ENCODE measurements at places on chromosomes 12 and 14.

GRCh38 chr14:70735043-70735442, 74.3 kb downstream of the MAP3K9 start:
- peak; percentile 19 for DNase-seq

- DNase-seq = peak; percentile 33
These were observed 63.5 kb downstream of the SLC38A1 start for GRCh38 chr12:46205294-46205693.

DNA sequence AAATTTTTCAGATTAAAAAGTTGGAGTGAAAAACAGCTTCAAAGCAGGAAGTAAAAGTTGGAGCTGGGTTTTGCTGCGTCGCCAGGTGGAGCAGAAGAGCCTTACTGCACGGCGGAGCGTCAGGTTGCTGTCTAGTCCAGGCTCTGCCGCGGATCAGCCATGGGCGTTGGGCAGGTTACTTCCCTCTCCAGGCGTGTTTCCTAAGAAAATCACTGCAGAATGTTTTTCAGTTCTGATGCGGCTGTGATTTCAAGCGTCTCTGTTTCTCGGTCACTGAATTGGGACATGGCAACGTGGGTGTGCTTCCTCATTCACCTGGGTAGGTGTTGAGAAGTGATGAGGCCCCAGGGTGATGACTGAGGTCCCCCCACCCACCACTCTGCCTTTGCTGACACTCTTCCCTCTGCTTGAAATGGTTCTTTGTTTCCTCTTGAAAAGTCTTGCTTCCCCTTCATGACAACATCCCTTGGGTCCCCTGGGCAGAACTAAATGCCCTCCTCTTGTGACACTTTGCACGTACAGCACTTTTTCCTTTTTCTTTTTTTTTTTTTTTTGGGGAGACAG, 7.6 kb downstream of the EVL start:
- no peak for DNase-seq

GRCh38 chr12:51005671-51006070, 20.5 kb downstream of the SLC11A2 start:
- DNase-seq = no peak

- DNase-seq = no peak
These were observed 5.1 kb downstream of the PPP4R4 start for GRCh38 chr14:94179244-94179643.

DNA sequence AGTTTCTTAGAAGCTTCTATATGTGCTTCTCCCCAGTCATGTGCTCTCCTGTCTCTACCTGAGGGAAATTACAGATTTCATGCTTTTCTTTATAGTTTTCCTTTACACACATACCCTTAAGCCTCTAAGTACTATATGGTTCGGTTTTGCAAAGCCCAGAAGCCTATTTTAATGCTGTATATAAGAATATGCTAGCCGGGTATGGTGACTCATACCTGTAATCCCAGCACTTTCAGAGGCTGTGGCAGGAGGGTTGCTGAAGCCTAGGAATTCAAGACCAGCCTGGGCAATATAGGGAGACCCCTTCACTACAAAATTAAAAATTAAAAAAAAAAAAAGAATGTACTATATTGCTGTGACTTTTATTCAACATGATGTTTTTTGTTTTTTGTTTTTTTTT, 15.4 kb downstream of the DGLUCY start:
- no peak for DNase-seq

GRCh38 chr12:70459786-70460185, 93.7 kb downstream of the KCNMB4 start:
- no peak for DNase-seq

GRCh38 chr14:100871234-100872186, 32.0 kb downstream of the RTL1 start:
- peak; percentile 69 for DNase-seq

GRCh38 chr12:14803830-14804160, 325 bp downstream of the C12orf60 start:
- DNase-seq = no peak

GRCh38 chr12:120705618-120706017, 4.6 kb upstream of the UNC119B start:
- DNase-seq = no peak

GRCh38 chr14:98501836-98502235, 770.2 kb downstream of the BCL11B start:
- no peak for DNase-seq

GRCh38 chr12:8544295-8544694, 3.6 kb upstream of the CLEC4E start:
- DNase-seq = peak; percentile 66

- DNase-seq = peak; percentile 81
These were observed 4.0 kb downstream of the P2RX2 start for GRCh38 chr12:132622437-132623071.

GRCh38 chr14:51504669-51505068, 147.0 kb upstream of the FRMD6 start:
- DNase-seq = no peak

GRCh38 chr14:92680781-92681650, 67.4 kb downstream of the LGMN start:
- peak; percentile 76 for DNase-seq

- no peak for DNase-seq
These were observed 395.8 kb upstream of the TBX3 start for GRCh38 chr12:115079760-115080159.

DNA sequence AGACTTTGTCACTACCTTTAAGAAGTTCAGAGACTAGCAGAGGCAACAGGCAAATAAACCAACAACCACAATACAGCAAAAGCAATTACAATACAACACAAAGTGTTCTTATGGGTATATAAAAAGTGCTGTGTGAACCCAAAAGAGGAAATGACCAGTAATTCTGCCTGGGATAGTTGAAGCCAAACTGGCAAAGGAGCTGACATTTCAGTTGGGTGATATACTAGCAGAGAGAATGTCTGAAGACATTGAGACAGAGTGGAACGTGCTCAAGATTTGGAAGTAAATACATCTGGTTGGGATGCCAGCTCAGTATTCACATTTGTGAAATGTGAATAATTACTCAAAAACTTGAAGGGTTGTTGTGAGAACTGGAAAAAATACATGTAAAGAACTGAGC, 80.6 kb upstream of the GTF2A1 start:
- DNase-seq = no peak

DNA sequence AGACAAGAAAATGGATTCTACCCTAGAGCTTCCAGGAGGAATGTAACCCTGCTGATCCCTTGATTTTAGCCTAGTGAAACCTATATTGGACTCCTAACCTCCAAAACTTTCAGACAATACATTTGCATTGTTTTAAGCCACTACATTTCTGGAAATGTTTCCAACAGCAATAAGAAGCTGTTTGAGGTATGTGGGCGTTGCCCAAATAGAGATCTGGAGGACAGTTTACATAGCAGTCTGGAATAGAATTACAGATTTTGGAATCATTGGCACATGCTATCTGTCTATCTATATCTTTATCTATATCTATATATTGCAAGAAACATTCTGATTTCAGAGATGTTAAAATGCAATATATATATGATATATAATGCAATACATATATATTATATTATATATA, 42.4 kb upstream of the EGLN3 start:
- DNase-seq = no peak

DNA sequence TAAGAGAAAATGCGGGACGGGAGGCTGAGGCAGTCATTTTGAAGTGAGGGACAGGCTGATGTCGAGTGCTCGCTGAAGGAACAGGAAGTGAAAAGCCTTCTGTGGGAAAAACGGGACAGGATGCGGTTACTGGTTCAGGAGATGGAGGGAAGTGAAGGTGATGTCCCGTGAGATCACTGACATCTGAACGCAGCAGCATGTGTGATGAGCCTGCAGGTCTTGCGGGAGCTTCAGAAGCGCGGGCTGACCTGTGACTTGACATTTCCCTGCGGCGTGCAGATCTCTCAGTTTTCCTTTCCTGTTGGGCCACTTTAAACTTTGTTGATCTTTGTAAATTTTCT, 77.8 kb downstream of the DDX51 start:
- DNase-seq = no peak

GRCh38 chr12:26298785-26299621, 103.6 kb downstream of the SSPN start:
- DNase-seq = peak; percentile 93

DNA sequence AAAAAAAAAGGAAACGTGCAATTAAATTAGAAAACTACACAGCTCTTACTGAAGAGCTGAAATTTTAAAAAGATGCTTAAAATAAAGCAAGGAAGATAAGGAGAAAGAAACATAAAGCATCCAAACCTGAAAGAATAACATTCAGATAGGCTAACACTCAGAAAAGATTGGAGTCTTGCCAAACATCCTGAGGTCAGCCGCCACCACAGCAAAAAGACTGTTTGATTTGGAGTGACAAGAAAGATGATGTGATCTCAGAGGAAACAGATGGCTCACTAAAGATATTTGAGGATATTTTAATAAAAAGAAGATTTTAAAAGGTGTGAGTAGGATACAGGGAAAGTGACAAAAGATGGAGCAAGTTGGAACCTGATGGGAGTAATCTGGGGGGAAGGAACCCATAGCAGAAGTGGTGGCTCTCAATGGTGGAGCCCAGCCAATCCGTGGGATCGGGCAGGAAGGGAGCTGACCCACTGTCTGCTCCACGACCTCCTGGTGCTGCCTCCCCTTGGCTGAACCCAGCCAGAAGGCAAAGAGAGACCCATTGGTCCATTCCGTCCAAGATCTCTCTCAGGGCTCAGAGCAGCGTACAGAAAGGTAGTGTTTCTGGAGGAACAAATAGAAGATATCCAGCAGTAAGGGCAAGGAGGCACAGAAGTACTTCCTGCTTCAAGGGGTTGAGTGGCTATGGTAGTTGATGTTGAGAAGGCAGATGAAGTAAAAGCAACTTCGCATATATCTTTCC, 469.6 kb downstream of the RGS6 start:
- no peak for DNase-seq

- DNase-seq = peak; percentile 75
These were observed 2.4 kb upstream of the KRT7 start for GRCh38 chr12:52230364-52231281.

GRCh38 chr12:14059548-14059947, 78.1 kb upstream of the GRIN2B start:
- no peak for DNase-seq

DNA sequence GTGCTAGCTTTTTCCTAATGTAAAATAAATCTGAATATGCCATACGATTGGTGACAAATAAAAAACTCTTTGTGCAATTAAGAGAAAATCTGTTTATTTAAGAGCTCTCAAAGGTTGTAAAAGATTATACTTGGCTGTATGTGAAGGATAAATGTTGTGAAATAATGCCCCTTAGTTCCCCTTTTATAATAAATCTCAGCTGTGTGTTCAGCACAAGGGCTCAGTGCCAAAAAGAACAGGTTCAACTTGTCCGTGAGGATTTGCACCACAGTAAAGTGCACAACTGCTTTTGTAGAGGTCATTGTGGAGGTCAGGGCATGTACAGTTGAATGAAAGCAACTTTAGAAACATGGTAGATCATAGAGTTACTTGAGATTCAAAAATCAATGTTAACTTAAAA, 118.6 kb downstream of the TRMT5 start:
- DNase-seq = peak; percentile 43

DNA sequence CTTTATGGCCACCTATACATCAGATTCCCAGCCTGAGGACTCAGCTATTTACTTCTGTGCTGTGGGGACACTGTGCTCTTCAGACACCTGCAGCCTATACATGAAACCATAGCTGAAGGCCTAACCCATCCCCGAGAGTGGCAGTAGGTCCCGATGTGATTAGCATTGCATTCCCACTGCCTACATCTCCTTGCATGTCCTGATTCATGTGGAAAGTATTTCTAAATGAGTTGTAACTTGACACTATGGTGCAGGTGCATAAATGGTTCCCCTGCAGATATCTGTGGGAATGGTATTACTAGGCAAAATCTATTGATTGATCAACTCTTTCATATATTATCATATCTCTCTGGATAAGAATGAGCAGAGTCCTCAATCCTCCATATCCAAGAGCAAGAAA, 433.5 kb downstream of the DAD1 start:
- DNase-seq = no peak

GRCh38 chr12:79206871-79207270, 342.3 kb downstream of the SYT1 start:
- no peak for DNase-seq

GRCh38 chr12:111270239-111270638, 98.7 kb downstream of the PHETA1 start:
- DNase-seq = no peak

- peak; percentile 78 for DNase-seq
These were observed 74.9 kb downstream of the TBK1 start for GRCh38 chr12:64526859-64527258.

DNA sequence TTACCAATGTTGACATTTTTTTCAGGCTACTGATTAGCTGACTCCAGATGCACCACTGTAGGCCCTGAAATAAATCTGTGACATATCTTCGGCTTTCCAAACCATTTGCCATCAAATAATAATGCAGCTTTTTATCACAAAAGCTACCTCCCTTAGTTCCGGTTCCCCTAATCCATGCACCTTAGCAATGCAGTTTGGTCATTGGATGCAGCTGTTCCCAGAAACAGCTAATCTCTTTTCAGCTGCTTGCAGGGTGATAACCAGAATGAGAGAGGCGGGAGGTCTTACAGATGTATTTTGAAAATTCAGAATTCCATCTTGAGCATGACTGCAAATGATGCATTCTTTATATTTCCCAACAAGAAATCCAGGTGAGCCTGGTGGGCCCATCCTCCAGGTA, 646.2 kb downstream of the SOX5 start:
- no peak for DNase-seq

GRCh38 chr14:69561893-69562292, 12.8 kb downstream of the CCDC177 start:
- DNase-seq = no peak

- no peak for DNase-seq
These were observed 149.4 kb downstream of the SLC38A4 start for GRCh38 chr12:46676396-46676795.

DNA sequence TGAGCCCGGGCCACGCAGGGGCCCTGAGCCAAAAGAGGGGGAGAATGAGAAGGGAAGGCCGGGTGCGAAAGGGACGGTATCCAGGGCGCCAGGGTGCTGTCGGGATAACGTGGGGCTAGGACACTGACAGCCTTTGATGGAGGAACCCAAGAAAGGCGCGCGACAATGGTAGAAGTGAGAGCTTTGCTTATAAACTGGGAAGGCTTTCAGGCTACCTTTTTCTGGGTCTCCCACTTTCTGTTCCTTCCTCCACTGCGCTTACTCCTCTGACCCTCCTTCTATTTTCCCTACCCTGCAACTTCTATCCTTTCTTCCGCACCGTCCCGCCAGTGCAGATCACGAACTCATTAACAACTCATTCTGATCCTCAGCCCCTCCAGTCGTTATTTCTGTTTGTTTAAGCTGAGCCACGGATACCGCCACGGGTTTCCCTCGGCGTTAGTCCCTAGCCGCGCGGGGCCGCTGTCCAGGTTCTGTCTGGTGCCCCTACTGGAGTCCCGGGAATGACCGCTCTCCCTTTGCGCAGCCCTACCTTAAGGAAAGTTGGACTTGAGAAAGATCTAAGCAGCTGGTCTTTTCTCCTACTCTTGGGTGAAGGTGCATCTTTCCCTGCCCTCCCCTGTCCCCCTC, 3.0 kb downstream of the SSTR1 start:
- peak; percentile 57 for DNase-seq

Data from fibroblast of mammary gland (primary cell).